ENCODE measurements at places on chromosomes 16 and 17.
A peak's percentile ranks its signal among the peaks of the same experiment; 100 is the strongest.

GRCh38 chr17:57045868-57046704 is 39.0 kb upstream of the AKAP1 start:
- peak; percentile 37 for DNase-seq

DNA sequence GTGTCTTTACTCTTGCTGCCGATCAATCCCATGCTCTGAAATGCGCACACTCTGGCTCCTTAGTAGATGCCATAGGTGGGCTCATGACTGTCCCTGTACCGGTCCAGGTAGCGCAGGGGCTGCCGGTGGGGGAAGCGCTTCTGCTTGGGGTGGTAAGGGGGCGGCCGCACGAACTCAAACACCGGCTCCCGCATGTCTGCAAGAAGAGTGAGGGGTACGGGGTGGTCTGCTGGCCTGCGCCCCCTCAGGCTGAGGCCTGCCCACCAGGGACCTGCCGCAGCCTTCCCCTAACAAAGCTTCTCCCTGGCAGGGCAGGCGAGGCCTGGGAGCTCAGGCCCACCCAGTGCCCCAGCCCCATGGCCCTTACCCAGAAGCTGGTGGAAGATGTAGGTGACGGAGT is 2.0 kb upstream of the TRIM65 start:
- no peak for DNase-seq

GRCh38 chr17:31491376-31492131 is 100.1 kb downstream of the RAB11FIP4 start:
- DNase-seq: peak; percentile 56

- DNase-seq: no peak
Measured at GRCh38 chr16:6453742-6454141, 878.9 kb upstream of the RBFOX1 start.

GRCh38 chr16:66543541-66543940 is 6.4 kb downstream of the TK2 start:
- no peak for DNase-seq

DNA sequence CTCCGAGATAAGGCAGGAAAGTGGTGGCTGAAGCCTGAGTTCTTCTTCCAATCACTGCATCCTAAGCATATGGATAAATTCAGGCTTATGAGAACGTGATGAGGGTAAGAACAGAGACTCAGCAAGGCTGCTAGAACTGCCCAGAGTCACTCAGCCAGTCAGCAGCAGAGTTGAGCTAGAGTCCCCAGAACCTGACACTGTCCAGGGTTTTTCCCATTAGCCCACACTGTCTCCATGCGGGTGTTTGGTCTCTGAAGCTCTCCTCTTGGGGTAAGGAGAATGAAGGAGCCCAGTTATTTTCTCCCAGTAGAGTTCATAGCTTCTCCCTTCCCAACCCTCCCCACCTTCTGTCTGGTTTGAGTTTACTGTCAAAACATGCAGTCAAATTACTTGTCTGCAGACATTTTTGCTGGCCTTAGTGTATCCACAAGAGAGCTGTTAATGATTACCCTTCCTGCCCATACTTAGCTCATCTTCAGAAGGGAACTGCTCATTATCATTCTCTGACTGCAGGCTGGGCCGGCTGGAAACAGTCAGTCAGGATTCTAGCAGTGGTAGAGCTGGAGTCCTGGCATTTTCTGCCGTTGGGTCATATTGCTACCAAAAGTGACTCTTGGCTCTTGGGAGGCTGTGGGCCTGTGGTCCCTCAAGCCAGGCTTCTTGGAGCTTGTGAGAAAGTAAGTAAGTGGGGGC is 460.0 kb downstream of the HS3ST3B1 start:
- DNase-seq: no peak

DNA sequence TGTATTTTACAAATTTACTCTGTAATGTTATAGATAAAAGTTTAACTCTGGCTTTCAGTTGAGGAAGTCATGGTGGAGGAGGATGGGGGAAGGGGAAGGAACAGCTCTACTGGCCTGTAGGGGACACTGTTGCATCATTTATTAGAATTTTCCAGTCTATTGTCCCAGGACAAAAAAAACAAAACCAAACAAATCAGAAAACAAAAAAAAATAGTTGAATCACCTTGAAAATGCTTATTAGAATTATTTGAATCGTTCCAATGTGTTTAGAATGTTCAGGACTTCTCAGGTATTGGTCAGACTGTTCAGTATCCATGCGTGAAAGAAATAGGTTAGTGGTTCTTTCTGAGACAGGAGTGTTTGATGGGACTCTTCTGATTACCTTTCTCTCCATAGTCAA is 242.0 kb downstream of the FTO start:
- no peak for DNase-seq

GRCh38 chr17:27414694-27415093 is 41.6 kb upstream of the KSR1 start:
- no peak for DNase-seq

- DNase-seq: no peak
Measured at GRCh38 chr17:8754890-8755289, 3.5 kb downstream of the SPDYE4 start.

DNA sequence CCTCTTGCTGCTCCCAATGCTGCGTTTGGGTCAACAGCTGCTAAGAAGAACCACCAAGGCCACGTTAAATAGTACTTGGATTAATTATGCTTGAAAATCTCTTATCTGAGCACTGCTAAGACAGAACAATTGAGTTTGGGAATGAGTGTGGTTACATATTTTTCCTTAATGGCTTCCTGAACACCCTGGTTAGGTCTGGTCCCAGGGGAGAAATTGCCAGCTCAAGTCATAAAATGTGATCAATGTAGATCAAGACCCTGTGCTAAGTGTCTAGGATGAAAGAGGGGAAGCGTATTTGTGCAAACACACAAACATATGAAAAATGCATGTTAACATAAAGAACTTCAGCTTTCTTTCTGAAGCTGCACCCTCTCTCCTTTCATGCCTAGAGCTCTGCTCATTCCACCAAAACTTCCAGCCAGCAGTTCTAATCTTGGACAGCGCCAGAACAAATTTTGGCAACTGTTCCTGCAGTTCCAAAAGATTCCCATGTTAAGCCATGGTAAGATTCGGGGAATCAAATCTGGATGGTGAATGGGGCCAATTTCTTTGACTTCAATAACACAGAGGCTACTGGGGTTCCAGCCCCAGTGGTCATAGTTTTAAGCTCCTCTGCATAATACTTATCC is 72.0 kb downstream of the ZFHX3 start:
- no peak for DNase-seq

DNA sequence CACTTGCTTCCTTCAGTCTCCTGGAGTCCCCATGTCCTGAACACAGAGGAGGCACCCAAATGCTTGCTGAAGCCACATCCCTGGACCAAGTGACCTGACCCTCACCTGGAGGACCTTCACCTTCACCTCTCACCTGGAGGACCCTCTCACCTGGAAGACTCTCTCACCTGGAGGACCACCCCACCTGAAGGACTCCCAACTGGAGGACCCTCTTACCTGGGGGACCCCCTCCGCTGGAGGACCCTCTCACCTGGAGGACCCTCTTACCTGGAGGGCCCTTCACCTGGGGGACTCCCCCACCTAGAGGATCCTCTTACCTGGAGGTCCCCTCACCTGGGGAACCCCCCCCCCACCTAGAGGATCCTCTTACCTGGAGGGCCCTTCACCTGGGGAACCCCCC is 573 bp upstream of the CDK10 start:
- no peak for DNase-seq

- no peak for DNase-seq
Measured at GRCh38 chr17:28986714-28987655, 18.8 kb downstream of the SEZ6 start.

DNA sequence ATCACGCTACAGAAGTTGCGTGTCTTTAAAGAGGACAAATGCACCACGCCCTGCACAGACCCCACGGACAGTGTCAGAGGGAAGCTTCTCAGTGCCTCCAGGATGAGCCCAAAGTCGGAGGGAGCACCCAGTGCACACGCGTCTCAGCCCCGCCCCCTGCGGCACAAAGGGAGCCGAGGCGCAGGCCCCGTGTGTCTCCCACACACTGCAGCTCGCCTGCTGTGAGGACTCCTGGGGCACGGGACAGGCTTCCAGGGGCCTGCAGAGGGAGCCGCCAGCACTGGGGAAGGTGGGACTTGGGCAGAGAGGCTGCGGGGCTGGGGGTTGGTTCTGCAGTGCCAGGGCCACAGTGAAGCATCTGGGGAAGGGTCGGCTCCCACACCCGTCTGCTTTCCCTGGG is 77.4 kb downstream of the LMF1 start:
- DNase-seq: no peak

- peak; percentile 19 for DNase-seq
Measured at GRCh38 chr17:36463916-36464764, 22.3 kb upstream of the ZNHIT3 start.

GRCh38 chr17:49369760-49370159 is 7.7 kb upstream of the ZNF652 start:
- no peak for DNase-seq

GRCh38 chr17:50630524-50631194 is 4.0 kb upstream of the ABCC3 start:
- DNase-seq: peak; percentile 38

DNA sequence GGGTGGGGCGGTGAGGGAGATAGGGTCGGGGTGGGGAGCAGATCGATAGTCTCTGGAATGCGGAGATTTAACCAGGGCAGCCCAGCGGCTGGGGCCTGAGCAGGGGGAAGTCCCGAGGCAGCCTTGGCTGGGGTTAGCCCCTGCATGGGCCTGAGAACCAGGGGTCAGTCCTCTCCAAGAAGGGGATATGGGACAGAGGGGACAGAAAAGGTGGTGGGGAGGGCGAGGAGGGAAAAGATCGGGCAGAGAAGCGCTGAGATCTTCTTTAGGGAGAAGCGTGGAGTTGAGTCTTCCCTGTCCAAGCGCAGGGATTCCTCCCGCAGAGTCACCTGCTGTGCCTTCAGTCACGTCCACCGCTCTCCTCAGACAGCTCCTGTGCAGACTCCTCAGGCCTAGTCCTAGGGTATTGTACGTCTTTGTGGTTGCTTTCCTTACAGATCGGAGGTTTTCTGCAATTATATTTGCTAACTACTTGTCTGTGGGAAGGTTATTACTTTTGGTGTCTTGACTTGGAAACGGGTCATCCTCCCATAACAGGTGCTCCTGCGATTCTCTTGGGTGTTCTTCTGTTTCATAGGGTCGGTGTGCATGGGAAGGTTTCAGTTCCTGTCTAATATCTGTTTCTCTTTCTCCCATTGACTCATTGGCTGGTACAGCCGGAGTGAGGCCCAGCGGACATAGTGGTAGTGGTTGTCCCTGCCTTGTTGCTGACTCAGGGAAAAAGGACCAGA is 952 bp downstream of the CD300A start:
- DNase-seq: peak; percentile 33

DNA sequence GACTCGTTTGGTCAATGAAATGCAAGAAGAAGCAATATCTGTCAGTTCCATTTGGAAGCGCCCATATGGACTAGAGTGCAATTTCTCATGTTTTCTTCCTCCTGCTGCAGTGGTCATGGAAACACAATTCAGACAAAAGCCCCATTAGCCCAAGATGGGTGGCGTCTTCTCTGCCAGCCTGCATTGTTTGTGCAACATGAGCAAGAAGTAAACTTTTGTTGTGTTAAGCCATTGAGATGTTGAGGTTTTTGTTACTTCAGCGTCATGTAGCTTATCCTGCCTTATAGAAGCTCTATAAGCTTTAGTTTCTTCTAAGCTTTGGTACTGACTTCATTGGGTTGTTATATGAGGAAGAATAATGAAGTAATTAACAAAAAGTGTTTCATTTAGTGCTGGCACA is 137.4 kb downstream of the NPIPB5 start:
- no peak for DNase-seq

DNA sequence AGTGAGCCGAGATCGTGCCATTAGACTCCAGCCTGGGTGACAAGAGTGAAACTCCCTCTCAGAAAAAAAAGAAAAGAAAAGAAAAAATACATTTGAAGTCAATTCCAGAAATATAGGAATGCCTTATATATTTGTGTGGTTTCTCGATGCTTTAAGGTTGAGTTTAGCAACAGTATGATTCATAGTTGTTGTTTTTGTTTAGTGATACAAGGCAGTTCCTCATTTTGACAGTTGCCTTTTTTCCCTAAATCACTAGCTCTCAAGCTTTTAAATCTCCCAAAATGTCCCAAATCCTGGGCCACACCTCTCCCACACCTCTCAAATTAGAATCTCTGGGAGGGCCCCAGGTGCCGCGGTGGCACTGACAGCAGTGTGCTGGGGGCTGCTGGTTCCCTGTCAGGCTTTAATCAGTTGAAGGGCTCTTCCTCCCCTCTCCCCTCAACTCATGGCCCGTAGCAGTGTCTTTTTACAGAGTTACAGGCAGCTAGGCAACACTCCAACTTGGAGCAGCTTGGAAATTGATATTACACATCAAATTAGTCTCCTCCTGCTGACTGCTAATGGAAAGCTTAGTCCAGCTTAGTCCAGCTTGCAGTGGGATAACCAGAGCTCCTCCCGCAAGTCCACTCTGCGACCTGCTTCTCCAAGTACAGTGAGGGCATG is 58.4 kb downstream of the EPN2 start:
- no peak for DNase-seq

DNA sequence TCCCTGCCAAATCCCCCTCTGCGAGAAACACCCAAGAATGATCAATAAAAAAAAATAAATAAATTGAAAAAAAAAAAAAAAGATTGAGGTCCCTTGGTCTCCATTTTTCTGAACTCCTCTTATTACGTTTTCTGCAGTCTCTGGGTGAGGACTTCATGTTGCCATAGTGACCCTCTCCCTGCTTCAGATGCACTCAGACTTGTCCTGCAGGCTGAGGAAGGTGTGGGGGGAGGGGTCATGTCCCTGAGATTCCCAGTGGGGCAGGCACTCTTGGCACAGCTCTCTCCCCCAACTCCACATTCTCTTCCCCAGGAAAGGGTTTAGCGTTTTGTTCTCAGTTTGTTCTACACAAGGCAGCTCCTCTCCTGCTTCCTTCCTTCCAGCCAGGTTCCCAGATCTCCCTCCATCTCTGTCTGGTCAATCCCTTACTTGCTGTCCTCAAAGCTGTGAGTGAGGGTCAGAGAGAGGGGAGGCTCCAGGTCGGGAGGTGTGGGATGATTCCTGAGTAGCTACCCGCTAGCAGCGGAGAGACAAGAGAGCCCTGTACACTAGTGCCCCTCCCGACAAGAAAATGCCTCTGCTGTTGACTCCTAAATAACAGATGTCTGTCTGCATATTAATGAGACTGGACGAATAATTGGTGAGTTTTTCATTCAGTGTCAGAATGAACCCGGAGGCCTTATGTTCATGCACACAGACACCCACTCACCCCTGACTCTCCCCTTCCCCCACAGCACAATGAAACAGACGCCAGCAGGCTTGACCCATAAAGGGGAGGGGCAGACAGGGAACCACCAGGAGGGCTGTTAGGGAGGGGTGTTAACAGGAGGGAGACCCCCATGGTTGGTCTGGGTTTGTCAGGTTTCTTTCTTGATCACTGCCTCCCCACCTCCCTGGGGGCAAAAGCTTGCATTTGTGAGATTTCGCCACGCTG is 9.2 kb downstream of the RND2 start:
- DNase-seq: no peak

Data from CD4-positive, alpha-beta T cell treated with Interferon gamma for 1 hour (primary cell).